Left lung (tissue), 14 donors: ENCODE measurements at places on chromosomes 16 and 17. TPM values are rescaled to one million over a fixed set of nuclear protein-coding genes. Genes with fewer than 3 reads are reported as not detected.

Gene PPP1R27
- not detected for polyA plus RNA-seq

Gene ITGAX
- 0.94 TPM for polyA plus RNA-seq

Gene PYDC1
- not detected for polyA plus RNA-seq

Gene CEP295NL
- polyA plus RNA-seq: 0.72 TPM

DNA sequence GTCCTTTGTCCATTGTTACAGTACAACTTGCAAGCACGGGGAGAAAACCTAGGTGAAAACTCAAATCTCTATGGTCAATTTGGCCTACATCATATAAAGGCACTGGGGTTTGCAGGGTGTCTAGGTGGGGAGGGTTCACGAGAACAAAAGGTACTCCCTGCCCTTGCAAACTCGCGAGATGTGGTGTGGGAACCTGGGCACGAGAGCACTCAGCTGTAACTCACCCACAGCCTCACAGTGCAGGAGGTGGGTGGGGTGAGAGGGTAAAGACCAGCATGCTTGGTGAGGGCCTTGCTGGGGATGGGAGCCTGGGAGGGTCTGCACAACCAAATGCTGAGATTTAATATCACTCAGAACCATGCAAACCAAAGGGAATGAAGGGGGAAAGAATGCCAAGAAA, 18.4 kb upstream of the ZNF594 start:
- no peak overlapping the region for H3K4me3 ChIP-seq
- H3K27ac ChIP-seq: no peak overlapping the region
- no peak for DNase-seq
- no peaks in the 10 kb centered on the region for H3K27me3 ChIP-seq

DNA sequence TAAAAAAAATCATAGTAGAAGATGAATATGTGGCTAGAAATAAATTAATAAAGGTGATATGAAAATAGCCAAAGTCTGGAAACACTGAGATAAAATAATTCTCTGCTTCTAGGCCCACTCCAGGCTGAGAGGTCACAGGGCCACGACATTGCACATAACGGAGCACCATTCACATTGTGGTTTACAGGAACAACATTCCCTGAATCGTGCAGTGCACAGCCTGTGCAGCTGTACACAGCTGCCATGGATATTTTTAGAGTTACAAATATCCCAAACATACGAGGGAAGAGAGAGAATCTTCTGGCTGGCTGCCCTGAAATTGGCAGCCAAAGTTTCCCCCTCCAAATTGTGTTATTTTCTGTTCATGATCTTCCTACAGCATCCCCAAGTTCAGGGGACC, 68.8 kb downstream of the GSG1L start:
- no peak overlapping the region for H3K27ac ChIP-seq
- H3K4me3 ChIP-seq: no peak overlapping the region
- no peaks in the 10 kb centered on the region for H3K4me1 ChIP-seq
- no peaks in the 10 kb centered on the region for H3K27me3 ChIP-seq

- H3K27ac ChIP-seq: no peak overlapping the region
- H3K36me3 ChIP-seq: no peaks in the 10 kb centered on the region
- H3K27me3 ChIP-seq: no peaks in the 10 kb centered on the region
- no peak overlapping the region for H3K4me3 ChIP-seq
- no peak for DNase-seq
- no peaks in the 10 kb centered on the region for H3K4me1 ChIP-seq
Measured at GRCh38 chr17:55201308-55201932, 63.3 kb upstream of the HLF start.

DNA sequence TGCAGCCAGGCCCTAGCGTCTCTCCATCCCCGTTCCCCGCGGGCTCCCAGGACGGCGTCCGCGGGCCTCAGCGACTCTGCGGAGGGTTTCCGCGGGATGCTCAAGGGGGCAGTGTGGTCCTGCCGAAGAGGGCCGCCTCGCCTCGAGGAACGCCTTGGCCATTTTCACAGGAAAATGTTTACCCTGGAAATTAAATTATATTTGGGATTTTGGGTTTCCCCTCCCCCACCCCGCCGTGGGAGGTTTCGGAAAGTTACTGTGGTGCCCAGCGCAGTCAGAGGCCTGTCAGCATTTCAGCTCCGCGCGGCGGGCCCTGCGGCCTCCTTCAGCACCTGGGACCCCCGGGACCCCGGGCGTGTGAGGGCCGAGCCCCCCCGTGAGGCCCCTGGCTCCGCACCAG, 94.5 kb downstream of the PCTP start:
- no peaks in the 10 kb centered on the region for H3K36me3 ChIP-seq
- no peak overlapping the region for H3K27ac ChIP-seq

GRCh38 chr17:75723171-75723930, 2.1 kb downstream of the ITGB4 start:
- DNase-seq: no peak
- peak overlapping the region; percentile 13 for H3K27ac ChIP-seq
- H3K27me3 ChIP-seq: peaks cover 39% of the 10 kb centered on the region
- peaks cover 22% of the 10 kb centered on the region for H3K4me1 ChIP-seq
- no peak overlapping the region for H3K4me3 ChIP-seq

- no peaks in the 10 kb centered on the region for H3K4me1 ChIP-seq
- no peak overlapping the region for H3K4me3 ChIP-seq
- H3K36me3 ChIP-seq: no peaks in the 10 kb centered on the region
- DNase-seq: no peak
Measured at GRCh38 chr17:6489016-6489550, 44.8 kb downstream of the PIMREG start.

- DNase-seq: no peak
- no peaks in the 10 kb centered on the region for H3K27me3 ChIP-seq
Measured at GRCh38 chr16:72788269-72788809, 259.6 kb downstream of the ZFHX3 start.

DNA sequence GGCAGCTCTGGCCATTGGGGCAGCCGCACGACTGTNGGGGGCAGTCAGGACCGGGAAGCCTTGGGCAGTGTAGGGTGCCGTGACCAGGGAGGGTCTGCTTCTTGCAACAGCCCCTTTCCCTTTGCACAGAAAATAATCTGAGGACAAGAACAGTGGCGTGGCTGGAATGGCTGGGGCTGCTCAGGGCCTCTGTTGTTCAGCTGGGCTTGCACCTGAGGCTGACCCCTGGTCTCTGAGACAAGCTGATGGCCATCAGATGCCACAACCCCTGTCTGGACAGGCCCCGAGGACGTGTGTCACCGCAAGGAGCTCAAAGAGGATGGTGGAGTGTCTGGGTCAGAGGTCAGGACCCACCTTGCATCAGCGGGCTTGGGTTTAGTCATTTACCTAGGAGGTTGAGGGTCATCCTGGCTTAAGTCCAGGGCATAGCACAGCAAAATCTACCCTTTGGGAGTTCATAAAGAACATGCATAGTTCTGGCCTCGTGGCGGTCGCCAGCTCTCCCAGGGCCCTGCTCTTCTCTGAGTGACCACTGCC, 46.9 kb downstream of the METRNL start:
- DNase-seq: peak; percentile 50
- H3K4me1 ChIP-seq: peaks cover 14% of the 10 kb centered on the region
- H3K36me3 ChIP-seq: no peaks in the 10 kb centered on the region
- no peaks in the 10 kb centered on the region for H3K27me3 ChIP-seq

DNA sequence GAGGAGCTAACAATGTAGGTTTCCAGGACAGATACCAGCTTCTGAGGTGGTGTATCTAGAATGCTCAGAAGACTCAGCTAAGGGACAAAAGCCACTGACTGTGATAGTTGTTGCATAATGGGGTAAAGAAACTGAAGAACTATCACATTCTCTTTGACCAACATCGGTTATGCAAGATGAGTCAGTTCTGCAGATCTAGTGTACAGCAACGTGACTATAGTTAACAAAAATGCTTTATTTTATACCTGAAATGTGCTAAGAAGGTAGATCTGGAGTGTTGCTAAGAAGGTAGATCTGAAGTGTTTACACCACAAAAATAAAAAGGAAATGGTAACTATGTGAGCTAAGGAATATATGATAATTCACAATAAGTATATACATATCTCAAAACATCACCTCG, 2.5 kb downstream of the KRTAP9-6 start:
- no peaks in the 10 kb centered on the region for H3K36me3 ChIP-seq
- no peaks in the 10 kb centered on the region for H3K4me1 ChIP-seq
- DNase-seq: no peak
- H3K27ac ChIP-seq: no peak overlapping the region
- no peak overlapping the region for H3K4me3 ChIP-seq
